ENCODE measurements at places on chromosomes 11 and 22. TPM values are rescaled to one million over a fixed set of nuclear protein-coding genes. Genes with fewer than 3 reads are reported as not detected.

SAA1 gene
- total RNA-seq, result not detected

SPINDOC gene
- 12.1 TPM for total RNA-seq

NECTIN1 gene
- 7.9 TPM for total RNA-seq

DBX1 gene
- total RNA-seq, result 1.3 TPM

FAM180B gene
- total RNA-seq, result 2.9 TPM

DNA sequence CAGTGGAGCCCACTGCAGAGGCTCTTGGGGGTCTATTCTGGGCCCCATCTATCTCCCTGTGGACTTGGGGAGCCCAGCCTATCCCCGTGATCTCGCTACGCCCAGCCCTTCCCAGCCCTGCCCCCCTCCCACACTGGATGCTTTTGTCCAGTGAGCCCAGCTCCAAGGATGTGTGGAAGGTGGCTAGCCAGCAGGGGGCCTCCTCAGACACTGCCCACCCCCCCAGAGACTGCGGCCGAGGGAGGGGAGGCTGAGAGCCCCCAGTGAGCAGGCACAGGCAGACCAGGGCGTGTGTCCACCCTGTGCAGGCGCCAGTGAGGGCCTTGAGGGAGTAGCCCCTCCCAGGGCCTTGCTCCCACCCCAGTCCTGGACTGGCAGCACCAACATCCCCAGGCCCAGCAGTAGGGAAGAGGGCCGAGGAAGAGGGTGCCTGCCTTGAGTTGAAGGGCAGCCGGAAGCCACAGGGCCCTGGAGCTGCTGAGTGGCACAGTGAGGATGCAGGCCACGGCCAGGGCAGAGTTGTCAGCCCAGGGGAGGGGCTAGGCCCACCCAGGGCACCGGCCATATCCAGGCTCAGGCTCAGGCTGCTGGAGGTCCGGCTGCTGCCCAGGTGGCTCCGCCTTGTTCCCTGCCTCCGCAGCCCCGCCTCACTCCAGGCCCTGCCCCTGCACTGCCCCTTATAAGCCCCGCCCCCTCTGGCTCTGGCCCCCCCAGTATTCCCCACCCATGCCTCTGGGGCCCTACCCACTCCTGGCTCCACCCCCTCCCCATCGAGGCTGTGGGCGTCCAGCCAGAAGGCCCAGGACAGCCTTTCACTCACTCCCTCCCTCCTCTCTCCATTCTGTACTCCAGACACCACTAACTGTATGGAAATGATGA is 28.0 kb downstream of the MOB2 start:
- no peaks in the 10 kb centered on the region for H3K27me3 ChIP-seq
- H3K36me3 ChIP-seq, result no peaks in the 10 kb centered on the region
- H3K4me3 ChIP-seq, result no peak overlapping the region

DNA sequence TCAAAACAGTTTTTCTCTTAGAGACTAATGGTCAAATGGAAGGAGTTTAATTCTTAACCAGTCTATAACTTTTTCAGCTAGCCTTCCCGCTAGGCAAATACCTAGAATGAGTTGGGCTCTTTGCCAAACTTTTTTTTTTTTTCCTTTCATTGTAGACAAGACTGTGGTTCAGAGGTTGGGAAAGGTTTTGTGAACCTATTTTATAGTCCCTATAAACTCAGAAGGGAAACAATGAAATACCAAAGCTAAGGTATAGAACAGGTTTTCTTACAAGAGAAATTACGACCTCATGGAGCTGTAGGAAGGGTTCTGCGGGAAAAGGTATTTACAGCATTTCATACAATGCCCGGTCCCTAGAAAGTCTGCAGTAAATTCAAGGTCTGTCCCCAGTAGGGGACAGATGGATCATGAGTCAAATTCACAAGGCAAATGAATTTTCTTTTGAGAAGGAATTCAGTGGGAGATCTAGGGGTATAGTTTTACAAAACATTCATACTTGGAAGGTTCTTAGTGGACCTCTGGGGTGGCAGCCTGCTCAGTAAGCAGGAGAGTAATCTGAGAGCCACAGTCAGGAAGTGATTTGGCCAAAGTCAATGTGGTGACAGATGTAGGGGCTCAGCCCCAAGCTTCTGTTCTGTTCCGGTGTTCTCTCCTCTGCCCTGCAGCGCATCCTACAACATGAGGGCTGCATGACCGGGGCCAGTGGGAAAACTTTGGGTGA is 146.8 kb downstream of the DBX1 start:
- peak; percentile 39 for DNase-seq
- no peaks in the 10 kb centered on the region for H3K27me3 ChIP-seq
- H3K36me3 ChIP-seq, result no peaks in the 10 kb centered on the region
- H3K4me1 ChIP-seq, result peaks cover 9% of the 10 kb centered on the region

DNA sequence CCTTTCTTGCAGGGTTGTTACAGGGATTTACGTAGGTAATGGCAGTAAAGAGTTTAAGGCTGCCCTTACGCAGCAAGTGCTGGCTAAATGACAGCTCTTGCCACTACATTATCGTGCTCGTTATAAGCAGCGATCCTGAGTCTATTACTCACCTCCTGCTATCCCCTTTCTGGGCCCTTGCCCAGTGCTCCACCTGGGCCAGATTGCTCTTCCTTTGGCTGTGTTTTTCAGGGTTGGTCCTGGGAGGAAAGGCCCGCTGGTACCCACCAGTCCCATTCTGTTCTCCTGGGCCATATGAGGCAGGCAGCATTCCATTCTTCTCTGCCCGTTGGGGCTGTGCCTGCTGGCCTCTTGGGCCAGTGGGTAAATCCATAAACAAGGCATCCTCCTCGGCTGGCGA is 87.5 kb downstream of the C11orf58 start:
- H3K27ac ChIP-seq, result no peak overlapping the region
- no peaks in the 10 kb centered on the region for H3K27me3 ChIP-seq
- H3K4me1 ChIP-seq, result no peaks in the 10 kb centered on the region
- H3K36me3 ChIP-seq, result peaks cover 4% of the 10 kb centered on the region

DNA sequence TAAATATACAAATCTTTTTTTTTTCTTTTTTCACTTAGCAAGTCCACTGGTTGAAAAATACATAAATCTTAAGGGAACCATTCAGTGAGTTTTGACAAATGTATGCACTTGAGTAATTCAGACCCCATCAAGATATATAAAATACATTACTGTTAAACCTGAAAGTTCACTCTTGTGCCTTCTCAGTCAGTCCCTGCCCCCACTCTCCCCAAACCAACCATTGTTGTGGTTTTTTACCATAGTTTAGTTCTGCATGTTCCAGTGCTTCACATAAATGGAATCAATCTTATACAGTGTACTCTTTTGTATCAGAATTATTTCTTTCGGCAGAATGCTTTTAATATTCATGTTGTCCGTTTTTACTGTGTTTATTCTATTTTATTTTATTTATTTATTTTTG is 26.1 kb downstream of the RNF214 start:
- no peak overlapping the region for H3K27ac ChIP-seq
- no peak overlapping the region for H3K4me3 ChIP-seq
- H3K27me3 ChIP-seq, result no peaks in the 10 kb centered on the region
- peaks cover 33% of the 10 kb centered on the region for H3K36me3 ChIP-seq
- DNase-seq, result no peak
- no peaks in the 10 kb centered on the region for H3K4me1 ChIP-seq

GRCh38 chr11:32052215-32052614 is 38.7 kb upstream of the RCN1 start:
- peaks cover 10% of the 10 kb centered on the region for H3K4me1 ChIP-seq
- H3K27me3 ChIP-seq, result no peaks in the 10 kb centered on the region
- H3K36me3 ChIP-seq, result no peaks in the 10 kb centered on the region
- DNase-seq, result peak; percentile 66
- no peak overlapping the region for H3K4me3 ChIP-seq

GRCh38 chr11:79413268-79413667 is 27.6 kb downstream of the TENM4 start:
- H3K27ac ChIP-seq, result peak overlapping the region; percentile 67
- H3K4me1 ChIP-seq, result peaks cover 33% of the 10 kb centered on the region
- H3K27me3 ChIP-seq, result no peaks in the 10 kb centered on the region

GRCh38 chr22:37459206-37459605 is 27.0 kb downstream of the MFNG start:
- peaks cover 34% of the 10 kb centered on the region for H3K27me3 ChIP-seq
- peaks cover 3% of the 10 kb centered on the region for H3K4me1 ChIP-seq
- no peaks in the 10 kb centered on the region for H3K36me3 ChIP-seq
- DNase-seq, result no peak
- H3K4me3 ChIP-seq, result no peak overlapping the region
- no peak overlapping the region for H3K27ac ChIP-seq

DNA sequence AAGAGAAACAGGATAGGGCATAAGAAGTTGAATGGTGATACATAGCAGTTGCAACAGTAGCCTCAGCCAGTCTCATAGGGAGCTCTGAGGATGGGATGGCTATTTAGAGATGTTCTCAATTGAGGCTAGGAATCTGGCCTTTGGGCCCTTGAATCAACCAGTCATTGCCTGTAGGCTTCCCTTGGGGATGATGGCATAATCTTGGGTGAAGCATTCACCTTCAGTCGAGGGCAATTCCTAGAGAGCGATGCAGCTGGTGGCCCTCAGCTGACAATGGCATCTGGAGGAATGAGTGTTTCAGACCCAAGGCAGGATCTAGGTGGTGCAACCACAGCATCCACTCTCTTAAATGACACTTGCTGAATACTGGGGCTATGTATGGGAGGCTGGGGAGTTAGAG is 61.0 kb downstream of the CCDC81 start:
- peaks cover 3% of the 10 kb centered on the region for H3K36me3 ChIP-seq
- no peak for DNase-seq
- H3K4me3 ChIP-seq, result no peak overlapping the region
- H3K4me1 ChIP-seq, result peaks cover 7% of the 10 kb centered on the region

DNA sequence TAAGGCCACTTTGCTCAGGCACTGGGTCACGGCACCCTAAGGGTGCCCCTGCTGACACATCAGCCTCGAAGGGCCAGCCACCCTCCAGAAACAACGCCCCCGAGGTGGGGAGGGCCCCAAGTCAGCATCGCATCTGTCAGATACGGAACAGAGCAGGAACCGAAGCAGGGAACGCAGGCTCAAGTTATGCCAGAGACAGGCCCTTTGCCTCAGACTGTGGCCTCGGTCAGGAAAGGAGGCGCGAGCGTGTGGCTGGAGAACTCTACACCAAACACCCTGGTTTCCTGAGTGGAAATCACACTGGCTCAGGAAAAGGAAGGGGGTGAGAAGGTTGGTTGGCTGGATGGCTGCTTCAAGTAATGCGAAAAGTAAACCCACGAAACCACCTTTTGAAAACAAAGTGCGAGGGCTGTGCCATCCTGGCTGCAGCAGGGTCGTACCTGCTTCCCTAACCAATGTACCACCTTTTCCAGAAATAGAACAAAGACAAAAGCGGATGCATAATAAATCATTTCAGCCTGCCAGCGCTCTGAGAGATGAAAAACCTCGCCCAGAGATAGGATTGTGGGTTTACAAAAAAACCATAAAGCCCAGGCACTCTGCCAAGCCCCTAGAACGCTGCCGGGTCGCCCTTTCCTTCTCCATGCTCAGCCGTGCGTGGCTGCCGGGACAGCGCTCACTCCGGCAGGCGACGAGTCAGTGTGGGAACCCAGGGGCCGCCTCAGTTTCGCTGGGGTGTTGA is 38.6 kb downstream of the TRMU start:
- H3K4me1 ChIP-seq, result peaks cover 22% of the 10 kb centered on the region
- no peaks in the 10 kb centered on the region for H3K36me3 ChIP-seq
- no peak for DNase-seq
- no peak overlapping the region for H3K27ac ChIP-seq

DNA sequence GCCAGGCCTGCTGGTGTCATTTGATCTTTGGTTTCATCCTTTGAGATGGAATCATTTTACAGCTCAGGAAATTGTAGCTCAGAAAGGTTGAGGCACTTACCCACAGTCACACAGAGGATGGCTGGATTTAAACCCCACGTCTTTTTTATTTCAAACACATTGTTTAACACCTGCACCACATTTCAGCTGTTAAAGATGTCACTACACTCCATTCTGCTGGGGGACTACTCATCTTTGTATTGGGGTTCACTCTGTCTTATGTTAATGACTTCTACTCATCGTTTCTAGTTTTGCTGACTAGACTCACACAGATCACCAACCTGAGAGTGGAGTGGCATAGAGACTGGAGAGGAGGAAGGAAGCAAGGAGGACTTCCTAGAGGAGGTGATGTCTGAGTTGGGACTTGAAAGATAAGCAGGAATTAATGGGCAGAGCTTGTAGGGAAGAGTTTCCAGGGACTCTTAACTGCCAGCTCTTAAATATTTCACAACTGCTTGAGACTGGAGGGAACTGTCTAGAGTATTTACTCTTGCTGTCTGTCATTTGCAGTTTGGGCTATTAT is 80.0 kb downstream of the TP53I11 start:
- H3K4me1 ChIP-seq, result peaks cover 25% of the 10 kb centered on the region
- DNase-seq, result no peak
- H3K27me3 ChIP-seq, result no peaks in the 10 kb centered on the region
- H3K27ac ChIP-seq, result no peak overlapping the region
- no peak overlapping the region for H3K4me3 ChIP-seq
- no peaks in the 10 kb centered on the region for H3K36me3 ChIP-seq

DNA sequence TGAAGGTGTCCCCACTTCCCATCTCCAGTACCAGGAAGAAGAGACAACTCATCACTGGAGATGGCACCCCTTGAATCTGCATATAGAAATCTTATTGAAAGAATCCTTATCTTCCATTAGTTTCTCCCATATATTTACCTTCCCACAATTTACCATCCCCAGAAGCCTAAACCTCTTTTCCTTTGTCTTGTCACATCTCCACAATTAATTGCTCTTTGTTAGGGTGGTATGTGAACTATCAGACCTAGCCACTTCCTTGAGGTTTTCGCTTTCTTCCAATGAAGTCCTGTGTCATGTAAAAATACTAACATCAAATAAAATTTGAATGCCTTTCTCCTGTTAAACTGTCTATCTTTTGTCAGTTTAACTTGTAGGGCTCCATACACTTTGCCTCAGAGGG is 37.9 kb downstream of the FAM227A start:
- H3K27me3 ChIP-seq, result no peaks in the 10 kb centered on the region
- H3K36me3 ChIP-seq, result peaks cover 8% of the 10 kb centered on the region
- DNase-seq, result no peak
- no peak overlapping the region for H3K27ac ChIP-seq
- no peak overlapping the region for H3K4me3 ChIP-seq
- H3K4me1 ChIP-seq, result no peaks in the 10 kb centered on the region

GRCh38 chr11:134365011-134365925 is 33.5 kb downstream of the GLB1L2 start:
- peaks cover 3% of the 10 kb centered on the region for H3K4me1 ChIP-seq
- no peak overlapping the region for H3K4me3 ChIP-seq

DNA sequence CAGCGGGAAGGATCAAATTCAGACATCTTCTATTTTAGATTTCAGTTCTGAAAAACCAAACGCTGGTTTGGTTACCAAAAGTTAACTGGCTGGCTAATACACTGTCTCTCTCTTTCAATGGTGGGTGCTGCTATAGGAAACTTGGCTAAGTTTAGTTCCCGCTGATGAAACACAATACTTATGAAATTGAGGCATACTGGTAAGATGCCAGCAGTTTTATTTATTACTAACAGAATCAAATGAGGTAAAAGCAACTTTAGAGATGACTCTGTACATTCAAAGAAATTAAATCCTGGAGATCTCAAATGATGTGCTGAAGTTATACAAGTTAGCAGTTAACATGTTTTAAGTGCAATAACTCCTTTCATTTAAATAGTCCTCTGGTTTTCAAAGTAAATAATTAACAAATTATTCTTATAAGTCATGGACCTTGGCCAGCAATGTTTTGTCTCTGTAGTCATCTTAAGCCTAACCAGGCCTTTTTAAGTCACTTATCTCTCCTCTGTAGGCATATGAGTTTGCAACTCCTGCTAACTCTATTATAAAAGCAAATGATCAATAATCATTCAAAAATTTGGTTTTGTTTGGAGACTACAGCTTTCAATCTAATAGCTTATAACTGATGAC is 54.8 kb downstream of the PAK1 start:
- no peaks in the 10 kb centered on the region for H3K36me3 ChIP-seq
- H3K4me3 ChIP-seq, result no peak overlapping the region
- H3K27me3 ChIP-seq, result no peaks in the 10 kb centered on the region
- H3K4me1 ChIP-seq, result no peaks in the 10 kb centered on the region

Data from muscle of leg (tissue), 16 donors.